Central memory CD4-positive, alpha-beta T cell (primary cell): ENCODE measurements at places on chromosomes 4 and X.

- no peak for DNase-seq
Measured at GRCh38 chr4:138867404-138867803, 148.2 kb upstream of the NOCT start.

DNA sequence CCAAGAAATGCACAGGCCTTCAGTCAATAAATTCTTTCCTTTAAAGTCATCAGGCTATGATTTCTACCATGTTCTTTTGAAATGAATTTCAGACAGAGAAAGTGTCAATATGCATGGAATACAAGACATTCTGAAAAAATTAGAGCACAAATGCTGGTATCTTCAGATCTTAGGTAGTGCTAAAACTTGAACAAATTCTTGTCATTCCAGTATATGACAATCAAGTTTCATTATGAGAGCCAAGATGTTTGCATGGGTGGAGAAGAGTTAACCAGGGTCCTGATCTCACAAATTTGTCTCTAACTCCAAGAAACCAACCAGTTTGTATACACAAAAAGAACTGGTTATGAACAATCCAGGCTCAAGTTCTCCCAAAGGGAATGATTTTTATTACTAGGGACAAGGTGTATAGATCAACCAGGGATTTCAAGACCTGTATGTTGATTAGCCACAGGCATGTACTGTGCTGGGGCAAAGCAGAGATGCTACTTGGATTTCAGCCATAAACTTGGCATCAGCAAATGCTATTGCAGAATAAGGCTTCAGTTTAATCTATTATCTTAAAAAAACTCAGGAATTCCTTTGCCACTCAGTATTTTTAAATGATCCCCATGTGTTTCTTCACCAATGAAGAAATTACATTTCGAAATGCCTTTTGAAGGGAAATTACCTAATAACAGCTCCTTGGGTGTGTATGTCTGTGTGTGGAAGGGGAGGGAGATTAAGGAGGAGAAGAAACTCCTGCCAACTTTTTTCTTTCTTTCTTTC, 69.7 kb downstream of the FANCB start:
- DNase-seq = no peak

GRCh38 chr4:149933883-149934282, 118.2 kb upstream of the IQCM start:
- no peak for DNase-seq

GRCh38 chrX:68686097-68686977, 38.9 kb downstream of the STARD8 start:
- no peak for DNase-seq

- DNase-seq = no peak
Measured at GRCh38 chr4:70627620-70628019, 924 bp upstream of the ENAM start.

DNA sequence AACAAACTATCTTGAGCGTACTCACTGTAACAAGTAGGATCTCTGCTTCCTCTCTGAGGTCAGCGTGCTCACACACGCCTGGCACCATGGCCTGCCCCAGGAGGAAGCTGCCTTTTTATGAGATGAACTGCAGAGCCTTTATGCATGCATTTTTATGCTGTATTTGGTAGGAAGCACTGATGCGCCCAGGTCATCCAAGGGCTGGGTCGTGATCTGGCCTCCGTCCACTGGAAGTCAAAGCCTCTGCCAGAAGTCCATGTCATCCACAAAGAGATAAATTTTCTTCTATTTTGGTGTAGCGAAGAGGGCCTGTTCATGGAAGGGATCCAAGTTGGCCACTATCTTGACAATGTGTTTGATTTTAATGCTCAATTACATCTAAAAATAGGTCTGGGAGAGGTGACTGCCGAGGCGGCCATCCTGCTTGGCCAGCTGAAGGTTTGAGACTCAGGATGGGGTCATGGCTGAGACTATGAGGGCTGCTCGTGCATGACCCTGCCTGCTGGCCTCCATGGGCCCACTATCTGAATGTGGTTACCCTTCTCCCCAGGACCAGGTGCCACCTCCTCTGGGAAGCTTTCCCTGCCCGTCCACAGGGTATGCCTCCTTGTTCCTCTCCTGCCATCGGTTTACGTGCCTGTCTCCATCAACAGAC, 50.3 kb downstream of the HTRA3 start:
- no peak for DNase-seq

DNA sequence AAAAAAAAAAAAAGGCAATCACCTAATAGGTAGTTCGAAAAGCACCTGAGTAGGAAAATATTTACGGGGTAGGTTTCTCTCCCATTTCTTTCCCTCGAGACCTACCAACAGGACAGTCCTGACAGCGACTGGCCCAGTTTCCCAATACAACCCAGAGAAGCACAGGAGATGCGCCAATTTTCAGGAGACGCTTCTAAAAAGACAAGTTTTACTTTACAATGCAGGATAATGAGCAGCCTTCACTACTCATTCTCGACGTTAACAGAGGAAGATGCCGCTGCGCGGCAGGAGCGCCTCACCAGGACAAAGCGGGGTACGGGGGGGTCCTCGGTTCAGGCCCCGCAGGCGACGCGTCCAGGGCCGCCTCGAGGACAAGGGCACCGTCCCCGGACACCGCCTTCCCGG, 708 bp downstream of the BCLAF3 start:
- DNase-seq = no peak

GRCh38 chr4:174152717-174153466, 130.6 kb downstream of the FBXO8 start:
- no peak for DNase-seq

DNA sequence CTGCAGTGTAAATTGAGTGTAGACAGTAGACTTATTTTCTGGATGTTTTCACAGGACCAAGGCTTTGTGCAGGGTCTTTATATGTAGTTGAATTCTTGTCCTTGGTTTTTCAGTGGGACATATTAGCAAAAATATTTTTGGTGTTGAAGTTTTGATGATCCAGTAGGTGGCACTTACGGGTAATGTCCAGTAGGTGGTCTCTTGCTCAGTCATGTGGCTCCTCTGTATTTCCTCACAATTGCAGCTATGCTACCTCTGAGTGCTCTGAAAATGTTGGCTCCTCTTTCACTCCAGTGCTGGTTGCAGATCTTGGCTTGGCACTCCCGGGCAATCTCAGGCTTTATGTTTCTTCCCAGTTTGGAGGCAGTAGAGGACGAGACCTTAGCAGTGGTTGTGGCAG, 419.8 kb upstream of the AMOT start:
- DNase-seq = no peak

- DNase-seq = no peak
Measured at GRCh38 chrX:40422021-40422420, 158.7 kb upstream of the ATP6AP2 start.

- no peak for DNase-seq
Measured at GRCh38 chr4:40731361-40731760, 18.4 kb upstream of the NSUN7 start.

DNA sequence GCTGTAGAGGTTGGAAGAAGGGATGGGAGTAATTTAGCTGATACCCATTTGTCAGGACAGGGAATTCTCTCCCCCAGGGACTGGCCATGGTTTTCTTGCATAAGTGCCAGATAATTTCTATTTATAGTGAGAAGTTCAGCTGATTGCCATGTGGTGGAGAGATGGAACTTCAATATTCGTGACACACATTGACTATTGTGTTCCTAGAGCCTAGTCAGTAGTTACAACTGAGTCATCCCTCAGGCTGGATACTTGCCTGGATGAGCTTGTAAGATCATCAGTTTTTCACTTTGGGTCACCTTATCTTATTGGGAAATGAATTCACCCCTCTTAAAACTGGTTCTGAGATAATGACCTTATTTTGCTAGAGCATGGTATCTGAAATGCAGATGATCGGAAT, 32.2 kb downstream of the CFAP299 start:
- DNase-seq = no peak

- DNase-seq = no peak
Measured at GRCh38 chr4:122826079-122826527, 528 bp upstream of the FGF2 start.

DNA sequence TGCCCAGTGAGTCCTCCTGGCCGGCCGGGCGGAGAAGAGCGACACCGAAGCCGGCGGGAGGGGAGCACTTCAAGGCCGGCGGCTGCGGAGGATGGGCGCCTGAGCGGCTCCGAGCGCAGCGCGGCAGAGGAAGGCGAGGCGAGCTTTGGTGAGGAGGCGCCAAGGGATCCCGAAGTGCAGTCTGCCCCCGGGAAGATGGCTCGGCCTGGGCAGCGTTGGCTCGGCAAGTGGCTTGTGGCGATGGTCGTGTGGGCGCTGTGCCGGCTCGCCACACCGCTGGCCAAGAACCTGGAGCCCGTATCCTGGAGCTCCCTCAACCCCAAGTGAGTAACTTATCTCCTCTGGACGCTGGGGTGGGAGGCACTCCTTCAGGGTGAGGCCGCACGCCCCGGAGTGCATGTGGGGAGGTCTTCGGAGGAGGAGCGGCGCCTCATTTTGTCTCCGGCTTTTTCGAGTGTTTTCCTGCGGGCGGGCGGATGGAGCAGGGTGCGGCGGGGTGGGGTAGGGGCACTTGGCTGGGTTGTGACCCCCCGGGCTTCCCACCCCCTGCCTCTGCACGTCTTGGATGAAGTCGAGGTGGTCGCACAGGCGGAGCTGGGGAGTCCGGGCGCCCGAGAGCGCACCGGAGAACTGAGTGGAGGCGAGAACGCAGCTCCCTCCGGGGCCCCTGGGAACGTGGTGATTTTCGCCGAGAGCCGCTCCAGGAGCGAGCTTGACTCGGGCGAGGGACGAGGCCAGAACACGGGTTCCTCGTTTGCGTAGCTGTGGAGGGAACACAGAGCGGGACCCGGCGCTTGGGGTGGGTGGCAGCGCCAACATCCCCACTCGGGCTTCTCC, 979 bp downstream of the EFNB1 start:
- DNase-seq = no peak

- no peak for DNase-seq
Measured at GRCh38 chrX:19865567-19866363, 21.6 kb downstream of the SH3KBP1 start.

DNA sequence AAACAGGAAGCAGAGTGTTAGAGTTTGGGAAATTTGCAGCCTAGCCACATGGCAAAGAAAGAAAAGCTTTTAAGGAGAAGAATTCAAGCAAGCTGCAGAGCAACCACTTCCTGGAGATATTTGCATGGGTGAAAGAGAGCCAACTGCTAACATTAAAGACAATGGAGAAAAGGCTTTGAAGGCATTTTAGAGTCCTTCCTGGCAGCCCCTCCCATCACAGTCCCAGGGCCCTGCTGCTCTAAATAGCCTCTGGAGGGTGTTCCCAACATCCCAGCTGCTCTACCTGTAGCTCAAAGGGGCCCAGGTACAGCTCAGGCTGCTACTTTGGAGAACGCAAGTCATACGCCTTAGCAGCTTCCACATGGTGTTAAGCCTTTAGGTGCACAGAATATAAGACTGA, 235.9 kb upstream of the FMR1 start:
- DNase-seq = no peak

DNA sequence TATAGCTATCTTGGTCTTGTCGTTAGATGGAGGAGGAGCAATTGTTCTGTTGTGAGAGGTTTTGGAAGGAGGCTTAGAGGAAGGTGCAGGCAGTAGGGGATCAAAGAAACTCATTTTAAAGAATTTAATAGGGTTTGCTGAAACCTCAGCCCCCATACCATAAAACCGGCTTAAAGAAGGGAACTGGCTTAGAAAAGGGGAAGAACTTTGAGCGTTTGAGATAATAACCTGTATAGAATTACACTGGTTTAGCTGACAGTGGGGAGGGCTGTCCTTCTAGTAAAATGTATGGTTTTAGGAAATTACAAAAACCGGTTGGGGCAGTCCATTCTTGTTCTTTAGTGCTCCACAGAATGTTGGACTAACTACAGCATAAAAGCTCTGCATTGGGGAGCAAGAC, 128.1 kb downstream of the KDM6A start:
- DNase-seq = no peak

- DNase-seq = no peak
Measured at GRCh38 chrX:109880629-109881028, 122.3 kb upstream of the TMEM164 start.

DNA sequence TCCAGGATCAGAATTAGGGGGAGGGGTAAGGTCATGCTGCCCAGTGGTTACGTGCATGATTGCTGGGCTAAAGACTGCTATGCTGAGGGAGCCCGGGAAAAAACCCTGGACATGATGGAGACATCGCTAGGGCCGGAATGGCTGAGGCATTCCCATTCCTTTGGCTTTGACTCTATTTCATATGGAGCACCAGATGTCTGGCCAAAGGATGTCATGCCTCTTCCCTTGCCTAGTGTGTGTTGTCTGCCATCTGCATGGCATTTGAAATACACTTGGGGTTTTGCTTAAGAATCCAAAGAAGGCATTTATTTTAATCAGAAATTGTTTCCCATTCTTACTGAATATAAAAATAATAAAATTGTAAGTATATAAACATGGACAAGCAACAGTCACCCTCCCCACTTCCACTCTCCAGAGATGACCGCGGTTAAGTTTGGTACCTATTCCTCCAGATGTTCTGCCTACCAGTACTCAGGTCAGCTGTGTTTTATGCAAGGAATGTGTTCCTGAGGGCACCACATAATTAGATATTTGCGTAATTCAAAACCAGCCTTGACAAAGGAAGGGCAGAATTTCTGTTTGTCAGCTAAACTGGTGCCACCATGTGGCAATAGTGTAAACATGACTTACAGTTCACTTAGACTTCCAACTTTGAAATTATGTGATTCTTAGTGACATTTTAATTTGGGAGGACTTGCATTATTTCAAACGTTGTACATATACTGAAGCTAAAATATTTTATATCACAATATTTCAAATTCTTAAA, 105.9 kb downstream of the CT47B1 start:
- DNase-seq = no peak

GRCh38 chrX:40331353-40331752, 233.6 kb upstream of the BCOR start:
- DNase-seq = no peak

DNA sequence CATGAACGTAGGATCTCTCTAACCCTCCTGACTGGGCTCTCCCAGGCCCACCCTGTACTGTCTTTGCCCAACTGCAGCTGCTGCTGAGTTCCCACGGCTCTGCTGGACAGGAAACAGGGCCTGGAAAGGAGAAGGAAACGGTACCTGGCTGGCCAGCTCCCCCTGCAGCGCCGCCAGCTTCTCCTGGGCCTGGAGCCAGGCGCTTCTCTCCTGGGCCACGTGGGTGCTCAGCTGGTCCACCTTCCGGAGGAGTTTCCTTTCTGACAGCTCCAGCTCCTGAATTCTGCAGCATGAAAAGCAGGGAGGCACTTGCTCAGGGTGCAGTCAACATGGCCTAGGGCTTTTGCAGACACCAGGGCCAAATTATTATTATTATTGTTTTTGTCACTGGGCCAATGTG, 6.5 kb downstream of the C4orf50 start:
- DNase-seq = no peak
